ENCODE measurements at places on chromosomes 4 and X.

DNA sequence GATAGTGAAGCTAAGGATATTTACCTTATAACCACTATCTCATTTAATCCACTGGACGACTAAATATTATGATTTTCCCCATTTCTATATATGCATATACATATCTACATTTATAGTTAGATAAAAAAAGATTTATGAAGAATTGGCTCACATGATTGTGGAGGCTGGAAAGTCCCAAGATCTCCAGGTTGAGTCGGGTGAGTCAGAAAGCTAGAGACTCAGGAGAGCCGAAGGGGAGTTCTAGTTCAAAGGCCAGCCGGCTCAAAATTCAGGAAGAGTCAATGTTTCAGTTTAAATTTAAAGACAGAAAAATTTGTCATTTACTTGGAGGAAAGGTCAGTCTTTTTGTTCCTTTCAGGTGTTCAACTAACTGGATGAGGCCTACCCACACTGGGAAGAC is 158.2 kb upstream of the CPEB2 start:
- no peak for DNase-seq

- DNase-seq: no peak
Measured at GRCh38 chr4:139762720-139763119, 97.1 kb downstream of the MGST2 start.

DNA sequence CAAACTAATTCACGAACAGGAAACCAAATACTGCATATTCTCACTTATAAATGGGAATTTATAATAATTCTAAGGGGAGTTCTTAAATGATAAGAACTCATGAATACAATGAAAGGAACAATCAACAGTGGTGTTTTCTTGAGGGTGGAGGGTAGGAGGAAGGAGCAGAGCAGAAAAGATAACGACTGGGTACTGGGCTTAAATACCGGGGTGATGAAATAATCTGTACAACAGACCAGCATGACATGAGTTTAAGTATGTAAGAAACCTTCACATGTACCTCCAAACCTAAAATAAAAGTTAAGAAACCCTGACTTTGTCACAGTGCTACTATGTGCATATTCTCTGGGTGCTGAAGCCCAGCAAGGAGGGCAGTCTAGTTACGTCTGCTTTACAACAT is 6.6 kb downstream of the FREM3 start:
- DNase-seq: no peak

GRCh38 chr4:4333265-4333706 is 43.2 kb downstream of the ZBTB49 start:
- DNase-seq: no peak

GRCh38 chrX:131301155-131301554 is 12.0 kb upstream of the IGSF1 start:
- DNase-seq: no peak

DNA sequence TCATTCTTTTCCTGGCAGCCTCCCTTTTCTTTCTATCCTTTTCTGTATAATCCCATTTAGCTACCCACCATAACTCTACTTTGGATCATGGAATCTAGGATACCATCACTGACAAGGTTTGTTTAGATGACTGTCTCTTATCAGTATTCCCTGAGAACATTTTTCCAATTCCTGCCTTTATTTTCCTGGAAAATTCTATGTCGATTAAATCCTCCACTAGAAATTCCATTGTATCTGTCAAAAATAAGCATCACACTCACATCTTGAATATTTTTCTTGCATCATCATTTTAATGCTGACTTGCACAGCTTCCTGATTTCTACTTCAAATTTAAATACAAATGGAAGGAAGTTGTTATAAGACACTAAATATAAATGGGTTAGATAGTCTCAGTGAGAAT is 20.2 kb downstream of the TRIM2 start:
- no peak for DNase-seq

GRCh38 chr4:8414377-8414776 is 26.1 kb downstream of the ACOX3 start:
- no peak for DNase-seq

- DNase-seq: no peak
Measured at GRCh38 chrX:103828529-103828928, 3.5 kb downstream of the RAB9B start.

GRCh38 chr4:25767877-25768725 is 94.7 kb downstream of the SEL1L3 start:
- DNase-seq: peak; percentile 29

GRCh38 chr4:105171912-105172311 is 25.2 kb downstream of the TET2 start:
- DNase-seq: no peak

- DNase-seq: no peak
Measured at GRCh38 chr4:92497141-92497540, 193.4 kb downstream of the GRID2 start.

DNA sequence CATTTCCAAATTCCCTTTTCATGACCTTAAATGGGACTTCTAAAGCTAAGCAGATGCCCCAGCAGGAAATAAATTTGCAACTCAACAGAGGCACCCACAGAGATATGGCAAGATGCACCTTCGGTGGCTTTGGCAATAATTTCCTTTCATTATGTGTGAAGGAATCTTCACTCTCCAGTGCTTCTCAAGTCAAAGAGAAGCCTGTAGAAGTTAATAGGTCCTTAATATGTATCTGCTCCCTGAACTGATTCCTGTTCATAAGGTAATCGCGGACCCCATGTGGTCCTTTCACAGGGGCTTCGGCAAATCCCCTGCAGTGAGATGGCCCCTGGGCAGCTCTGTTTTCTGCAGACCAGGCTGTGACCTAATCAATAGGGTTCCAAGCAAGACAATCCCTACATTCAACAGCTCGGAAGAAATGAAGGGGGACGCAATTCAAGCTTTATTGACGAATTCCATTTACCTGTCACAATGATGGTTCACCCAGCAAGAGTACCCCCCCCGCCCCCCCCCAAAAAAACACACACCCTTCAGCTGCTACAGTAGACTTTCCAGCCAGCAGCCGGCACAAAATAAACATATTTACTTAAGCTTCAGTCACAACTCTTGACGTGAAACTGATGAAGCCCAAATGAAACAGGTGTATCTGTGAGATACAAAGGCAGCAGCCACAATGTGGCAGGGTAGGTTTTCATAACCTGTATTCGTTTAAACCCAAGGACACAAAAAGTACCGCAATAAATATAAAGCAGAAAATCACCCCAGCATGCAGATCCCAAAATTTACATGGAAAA is 35.3 kb downstream of the FAT1 start:
- DNase-seq: no peak

Data from left colon (tissue), 2 donors.